Activated naive CD8-positive, alpha-beta T cell treated with anti-CD3 and anti-CD28 coated beads for 36 hours (primary cell): ENCODE measurements at places on chromosomes 1 and 21. TPM values are rescaled to one million over a fixed set of nuclear protein-coding genes. Genes with fewer than 3 reads are reported as not detected.
A peak's percentile ranks its signal among the peaks of the same experiment; 100 is the strongest.

DNA sequence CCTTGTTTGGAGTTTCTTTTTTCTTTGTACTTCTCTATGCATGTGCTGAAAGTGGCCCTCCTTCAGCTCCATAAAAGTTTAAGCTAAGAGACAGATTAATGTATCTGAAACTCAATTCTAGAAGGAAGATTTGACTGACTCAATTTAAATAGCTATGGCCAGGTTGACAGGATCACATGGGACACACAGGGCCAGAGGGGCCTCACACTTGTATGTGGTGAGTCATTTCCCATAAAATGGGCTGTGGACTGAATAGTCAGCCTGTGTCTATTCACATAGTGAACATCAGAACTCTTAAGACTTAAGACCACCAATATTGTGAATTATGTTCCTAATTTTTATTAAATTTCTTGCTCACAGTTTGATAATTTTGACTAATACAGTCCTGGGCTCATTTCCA lies 45.7 kb upstream of the DEPDC1 start:
- no peak for DNase-seq

- DNase-seq: peak; percentile 82
These were observed 913 bp upstream of the S1PR1 start for GRCh38 chr1:101235696-101236515.

DNA sequence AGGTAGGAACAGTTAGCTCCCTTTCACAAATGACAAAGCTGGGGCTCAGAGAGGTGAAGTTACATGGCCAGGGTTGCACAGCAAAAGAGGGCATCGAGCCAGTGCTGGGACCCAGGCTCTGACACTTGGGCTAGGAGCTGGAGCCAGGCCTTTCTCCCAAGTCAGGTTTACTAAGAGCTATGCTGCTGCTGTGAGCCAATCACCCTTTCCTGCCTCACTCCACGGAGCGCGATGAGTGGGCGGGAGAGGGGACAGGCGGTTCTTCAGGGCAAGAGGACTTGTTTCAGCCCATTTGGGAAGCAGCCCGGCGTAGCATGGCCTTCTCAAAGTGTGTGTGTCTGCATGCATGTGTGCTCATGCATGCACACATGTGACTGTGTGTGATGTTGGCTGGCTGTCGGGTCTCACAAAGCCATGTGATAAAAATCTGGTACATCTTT lies 10.6 kb downstream of the ID3 start:
- DNase-seq: no peak

DNA sequence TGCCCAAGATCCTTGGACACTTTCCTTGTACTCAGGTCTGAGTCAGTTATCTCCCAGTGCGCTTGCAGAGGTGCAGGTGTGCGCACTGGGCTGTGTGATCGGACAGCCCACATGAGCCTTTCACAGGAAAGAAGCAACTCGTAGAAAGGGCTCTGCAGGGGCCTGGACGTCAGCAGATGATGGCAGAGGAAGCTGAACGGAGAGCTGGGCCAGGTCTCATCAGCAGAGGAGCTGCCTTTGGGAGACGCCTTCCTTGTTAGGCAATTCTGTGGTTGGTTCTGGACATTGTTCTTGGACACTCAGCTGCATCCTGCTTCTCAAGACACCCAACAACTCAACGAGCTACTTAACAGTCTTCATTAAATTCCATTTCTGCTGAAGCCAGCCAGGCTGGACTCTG lies 7.5 kb upstream of the PROK1 start:
- DNase-seq: no peak

The VSIG8 gene
- not detected for total RNA-seq

The ATP1B1 gene
- total RNA-seq: 3.3 TPM

The SPRR2G gene
- total RNA-seq: not detected

The SNX7 gene
- total RNA-seq: not detected

The RPE65 gene
- not detected for total RNA-seq
